ENCODE measurements at places on chromosomes 5 and 9.

DNA sequence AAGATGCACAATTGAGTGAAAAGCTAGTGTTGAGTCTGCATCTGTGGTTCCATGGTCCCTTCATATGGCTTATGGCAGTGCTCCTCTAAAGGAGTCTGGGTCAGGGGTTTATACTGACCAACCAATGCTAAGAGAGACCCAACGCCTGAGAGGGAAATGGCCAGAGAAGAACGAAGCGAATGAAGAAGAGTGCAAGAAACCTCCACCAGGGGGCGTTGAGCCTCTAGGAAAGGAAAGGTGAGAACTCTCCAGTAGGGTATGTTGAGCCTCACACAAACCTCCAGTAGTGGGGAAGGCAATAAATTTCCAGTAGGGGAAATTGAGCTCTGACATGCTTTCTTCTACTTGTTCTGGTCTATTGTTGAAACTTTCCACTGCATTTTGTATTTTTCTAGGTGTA is 470.6 kb downstream of the PRDM9 start:
- DNase-seq: no peak

GRCh38 chr5:80825786-80826460 is 134.2 kb upstream of the RASGRF2 start:
- DNase-seq: no peak

DNA sequence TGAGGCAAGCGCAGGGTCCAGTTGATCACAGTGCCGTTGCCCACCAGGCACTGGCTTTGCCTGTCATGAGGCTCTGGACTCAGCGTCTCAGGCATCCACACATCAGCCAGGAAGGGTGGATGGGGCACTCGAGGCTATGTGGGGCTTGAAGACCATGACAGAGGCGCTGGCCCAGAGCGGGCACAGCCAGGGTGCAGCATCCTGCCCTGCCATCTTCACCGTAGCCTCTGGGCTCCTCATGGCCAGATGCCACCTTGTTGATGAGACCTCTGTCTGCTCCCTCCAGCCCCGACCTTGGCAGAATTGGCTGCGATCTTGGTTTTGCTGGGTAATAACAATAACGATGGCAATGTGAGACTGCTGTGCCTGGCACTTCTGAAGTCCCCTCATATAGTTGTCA is 404.2 kb upstream of the IRX2 start:
- no peak for DNase-seq

DNA sequence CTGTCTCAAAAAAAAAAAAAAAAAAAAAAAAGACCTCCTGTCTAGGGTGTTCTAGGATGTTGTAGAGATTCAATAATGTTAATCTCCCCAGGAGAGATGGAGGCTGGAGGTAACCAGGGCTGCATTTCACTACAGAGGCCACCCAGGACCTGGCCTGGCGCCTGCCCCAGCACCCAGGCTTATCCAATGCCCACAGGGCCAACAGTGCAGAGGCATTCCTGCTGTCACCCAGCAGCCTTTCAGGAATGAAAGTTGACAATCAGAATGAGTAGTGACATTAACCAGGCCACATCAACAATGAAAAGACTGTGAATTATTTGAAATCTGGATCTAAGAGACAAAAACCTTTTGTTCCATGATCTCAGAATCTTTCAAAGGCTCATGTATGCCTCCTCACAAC is 36.2 kb upstream of the GABRP start:
- DNase-seq: no peak

DNA sequence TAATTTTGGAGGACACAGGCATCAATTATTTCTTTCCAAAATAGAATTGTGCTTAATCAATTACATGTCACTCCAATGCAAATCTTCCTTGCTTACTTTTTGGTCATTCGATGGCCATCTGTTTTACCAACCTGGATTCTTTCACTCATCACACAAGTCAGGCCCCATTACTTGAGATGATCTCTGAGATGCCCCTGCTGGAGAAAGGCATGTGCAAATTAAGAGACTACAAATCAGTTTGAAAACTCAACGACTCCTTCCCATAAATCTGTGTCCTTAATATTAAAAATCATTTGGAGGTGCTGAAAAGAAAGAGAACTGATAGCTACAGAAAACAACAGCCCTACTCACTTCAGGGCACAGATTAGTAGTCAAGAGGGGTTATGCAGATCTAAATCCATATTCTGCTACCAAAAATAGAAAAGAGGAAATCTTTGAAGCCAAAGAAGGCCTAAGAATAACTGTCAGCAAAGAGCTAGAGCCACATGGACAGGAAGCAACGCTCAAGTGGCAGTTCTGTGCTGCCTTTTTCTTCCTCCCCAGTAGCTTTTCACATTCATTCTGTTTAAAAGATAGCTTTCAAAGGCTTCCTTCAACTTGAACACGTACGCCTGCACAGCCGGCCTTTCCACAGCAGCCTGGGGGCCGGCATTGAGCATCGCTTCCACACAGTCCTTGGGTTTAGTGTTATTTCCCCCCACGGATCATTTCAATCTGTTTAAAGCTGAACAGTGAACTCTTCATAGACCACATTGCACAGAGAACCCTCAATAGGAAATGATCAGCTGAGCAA is 79.3 kb upstream of the MAP3K1 start:
- DNase-seq: no peak

- DNase-seq: no peak
These were observed 28.8 kb downstream of the OR2K2 start for GRCh38 chr9:111301195-111301594.

DNA sequence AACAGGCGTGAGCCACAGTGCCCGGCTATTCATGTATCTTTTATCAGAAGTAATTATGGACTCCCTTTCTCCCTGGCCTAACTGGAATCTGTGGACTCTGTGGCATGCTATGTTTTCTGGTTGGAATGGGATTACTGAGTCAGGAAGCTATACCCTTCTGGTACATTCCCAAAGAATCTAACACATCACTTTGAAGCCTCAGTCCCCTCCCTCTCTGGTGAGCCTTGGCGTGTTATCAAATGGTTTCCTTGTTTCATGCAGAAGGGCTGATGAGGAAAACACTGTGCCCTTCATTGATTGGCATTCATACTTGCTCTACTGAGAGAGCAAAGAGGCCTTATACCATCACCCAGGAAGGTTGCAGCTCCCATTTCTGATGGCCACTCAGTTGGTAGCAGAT is 22.9 kb downstream of the C5orf15 start:
- no peak for DNase-seq

DNA sequence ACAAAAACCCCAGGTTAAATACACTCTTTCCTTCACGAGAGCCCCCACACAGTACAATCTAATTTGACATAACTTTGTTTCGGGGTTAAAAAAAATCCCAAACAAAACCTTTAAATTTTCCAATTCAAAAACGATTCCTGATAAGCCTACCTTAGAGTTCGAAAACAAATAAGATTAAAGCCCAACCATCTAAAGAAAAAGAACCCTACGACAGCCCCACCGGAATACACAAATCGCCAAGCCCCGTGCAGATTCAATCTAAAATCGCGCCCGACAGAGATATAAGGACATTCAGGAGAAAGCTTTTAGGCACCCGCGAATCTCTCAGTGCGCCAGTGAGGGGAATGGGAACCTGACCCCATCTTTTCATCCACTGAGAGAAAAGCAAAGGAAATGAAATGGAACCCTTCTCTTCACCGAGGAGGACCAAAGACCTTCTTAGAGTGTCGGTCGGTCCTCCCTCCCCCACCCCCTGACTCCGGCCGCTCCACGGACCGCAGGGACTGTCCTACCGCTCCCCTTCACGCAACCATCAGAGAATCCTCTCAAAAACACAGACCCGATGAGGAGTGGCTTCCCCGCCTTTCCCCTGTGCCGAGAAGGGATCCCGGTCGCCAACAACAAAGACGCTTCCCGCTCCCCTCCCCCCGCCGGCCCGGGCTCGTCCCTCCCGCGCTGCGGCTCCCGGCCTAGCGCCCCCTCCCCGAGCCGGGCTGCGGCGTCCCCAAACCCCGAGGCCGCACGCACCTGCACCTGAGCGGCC is 925 bp downstream of the ABHD17B start:
- peak; percentile 16 for DNase-seq

GRCh38 chr9:72917892-72918509 is 34.9 kb downstream of the ALDH1A1 start:
- no peak for DNase-seq

DNA sequence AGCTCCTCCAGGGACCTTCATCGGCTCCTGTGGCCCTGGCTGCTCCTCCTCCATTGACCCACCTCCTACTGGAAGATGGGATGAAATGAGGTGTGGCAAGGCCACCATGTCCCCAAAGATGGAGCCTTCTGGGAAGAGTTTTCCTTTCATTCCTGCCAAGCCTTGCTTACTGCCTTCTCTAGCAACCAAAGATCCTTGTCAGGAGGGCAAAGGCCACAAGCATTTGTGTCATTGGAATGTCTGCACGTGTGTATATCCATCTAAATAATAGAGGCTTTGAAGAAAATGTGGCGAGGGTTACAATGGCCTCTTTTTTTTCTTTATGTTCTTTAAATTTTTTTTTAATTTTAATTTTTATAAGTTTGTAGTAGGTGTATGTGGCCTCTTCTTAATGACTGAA is 313.6 kb downstream of the ARHGEF28 start:
- DNase-seq: no peak

GRCh38 chr5:169808118-169808581 is 171.1 kb downstream of the DOCK2 start:
- no peak for DNase-seq

DNA sequence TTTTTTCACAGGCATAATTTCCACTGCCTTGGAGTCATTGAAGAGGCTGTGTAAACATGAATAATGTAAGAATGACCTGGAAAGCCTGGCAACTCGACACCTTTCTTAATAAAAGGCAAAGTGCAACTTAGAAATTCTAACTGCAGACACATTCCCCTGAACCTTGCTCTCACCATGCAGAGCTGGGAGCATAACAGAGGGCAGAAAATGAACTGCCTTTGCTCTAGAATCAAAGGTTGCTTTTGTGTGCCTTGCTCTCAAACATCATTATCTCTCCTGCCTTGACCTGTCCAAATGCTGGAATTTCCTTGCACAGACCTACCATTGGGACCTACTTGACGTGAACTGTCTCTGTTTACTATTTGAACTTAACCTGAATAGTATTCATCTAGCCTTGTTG is 462.0 kb upstream of the ZNF462 start:
- no peak for DNase-seq

DNA sequence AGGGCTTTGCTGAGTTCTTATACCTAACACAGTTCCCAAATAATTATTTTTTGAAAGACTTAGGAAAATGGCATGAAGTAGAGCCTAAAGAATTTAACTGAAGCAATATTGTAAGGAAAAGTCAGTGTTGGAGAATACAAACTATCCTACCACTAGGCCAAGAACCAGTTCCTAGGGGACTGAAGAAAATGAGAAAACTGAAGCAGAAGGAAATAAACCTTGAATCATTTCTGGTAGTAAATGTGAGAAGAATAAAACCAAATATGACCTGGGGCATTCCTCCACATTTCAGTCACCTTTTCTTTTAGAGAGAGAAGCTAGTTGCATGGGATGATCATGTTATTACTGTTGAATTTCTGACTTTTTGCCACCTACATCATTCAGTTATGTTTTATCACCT is 1393.9 kb upstream of the C9orf72 start:
- DNase-seq: no peak

GRCh38 chr9:113536483-113537228 is 73.1 kb downstream of the RGS3 start:
- no peak for DNase-seq

DNA sequence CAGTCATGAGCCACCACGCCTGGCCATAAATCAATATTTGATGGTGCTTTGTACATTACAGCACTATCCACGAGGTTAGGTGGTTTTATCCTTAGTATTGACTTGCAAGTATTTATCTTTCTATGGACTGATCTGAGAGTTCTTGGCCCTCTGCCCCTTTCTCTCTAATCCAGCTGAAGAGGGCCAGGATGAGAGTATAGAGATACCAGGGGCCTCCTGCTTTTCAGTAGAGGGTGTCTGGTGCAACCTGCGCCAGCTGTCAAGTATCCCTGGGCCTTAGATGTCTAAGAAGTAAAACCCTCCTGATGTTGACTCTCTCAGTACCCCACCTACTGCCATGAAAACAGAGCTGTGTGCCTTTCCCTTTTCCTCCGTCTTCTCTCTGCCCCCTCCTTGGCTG is 153.4 kb downstream of the SLIT3 start:
- DNase-seq: no peak

GRCh38 chr5:142626099-142626498 is 59.8 kb downstream of the FGF1 start:
- DNase-seq: no peak

Data from stimulated activated CD8-positive, alpha-beta memory T cell treated with anti-CD3 and anti-CD28 coated beads, Interleukin-15, amount 100 ng/mL, for 24 hours (primary cell).